ENCODE measurements at places on chromosomes 11 and 22.

DNA sequence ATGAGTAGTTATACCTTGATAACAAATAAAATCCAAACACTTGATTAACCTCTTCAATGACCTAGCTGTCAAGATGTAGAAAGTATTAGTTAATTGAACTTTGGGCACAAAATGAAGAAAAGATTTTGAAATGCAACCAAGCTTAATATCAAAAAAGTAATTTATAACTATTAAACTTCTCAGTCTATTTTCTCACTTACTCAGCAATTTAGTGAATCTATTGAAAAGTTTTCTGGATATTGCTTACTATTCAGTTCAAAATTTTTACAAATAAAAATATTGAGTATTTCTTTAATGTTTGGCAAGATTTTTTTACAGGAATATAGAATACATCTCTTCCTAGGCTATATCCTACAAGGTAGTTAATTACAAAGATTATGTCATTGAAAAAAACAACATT is 192.5 kb downstream of the GRIA4 start:
- DNase-seq, result no peak

- DNase-seq, result no peak
These were observed 257.5 kb downstream of the TMEM135 start for GRCh38 chr11:87295237-87295636.

DNA sequence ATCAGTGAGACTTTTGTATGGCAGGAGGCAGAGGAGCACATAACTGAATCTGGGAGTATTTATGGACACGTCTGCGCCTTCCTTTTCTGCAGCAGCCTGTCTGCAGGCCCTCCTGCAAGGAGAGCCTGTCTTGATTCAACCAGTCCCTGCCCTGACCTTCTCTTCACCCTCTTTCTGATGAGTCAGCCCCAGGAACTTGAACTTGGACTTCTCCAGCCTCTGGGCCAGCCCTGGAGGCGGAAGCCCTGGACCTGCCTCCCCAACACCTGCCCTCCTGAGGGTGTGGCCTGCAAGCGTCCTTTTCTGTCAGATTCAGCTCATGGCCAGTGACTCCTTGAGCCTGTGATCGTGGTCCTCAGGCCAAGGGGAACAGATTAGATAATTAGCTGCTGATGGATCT is 20.0 kb downstream of the DAGLA start:
- no peak for DNase-seq

GRCh38 chr11:130442737-130443136 is 5.7 kb upstream of the ADAMTS15 start:
- no peak for DNase-seq

GRCh38 chr22:35554297-35554845 is 13.7 kb downstream of the RASD2 start:
- no peak for DNase-seq

- DNase-seq, result peak; percentile 33
These were observed 41.0 kb downstream of the TRAF6 start for GRCh38 chr11:36469063-36469462.

DNA sequence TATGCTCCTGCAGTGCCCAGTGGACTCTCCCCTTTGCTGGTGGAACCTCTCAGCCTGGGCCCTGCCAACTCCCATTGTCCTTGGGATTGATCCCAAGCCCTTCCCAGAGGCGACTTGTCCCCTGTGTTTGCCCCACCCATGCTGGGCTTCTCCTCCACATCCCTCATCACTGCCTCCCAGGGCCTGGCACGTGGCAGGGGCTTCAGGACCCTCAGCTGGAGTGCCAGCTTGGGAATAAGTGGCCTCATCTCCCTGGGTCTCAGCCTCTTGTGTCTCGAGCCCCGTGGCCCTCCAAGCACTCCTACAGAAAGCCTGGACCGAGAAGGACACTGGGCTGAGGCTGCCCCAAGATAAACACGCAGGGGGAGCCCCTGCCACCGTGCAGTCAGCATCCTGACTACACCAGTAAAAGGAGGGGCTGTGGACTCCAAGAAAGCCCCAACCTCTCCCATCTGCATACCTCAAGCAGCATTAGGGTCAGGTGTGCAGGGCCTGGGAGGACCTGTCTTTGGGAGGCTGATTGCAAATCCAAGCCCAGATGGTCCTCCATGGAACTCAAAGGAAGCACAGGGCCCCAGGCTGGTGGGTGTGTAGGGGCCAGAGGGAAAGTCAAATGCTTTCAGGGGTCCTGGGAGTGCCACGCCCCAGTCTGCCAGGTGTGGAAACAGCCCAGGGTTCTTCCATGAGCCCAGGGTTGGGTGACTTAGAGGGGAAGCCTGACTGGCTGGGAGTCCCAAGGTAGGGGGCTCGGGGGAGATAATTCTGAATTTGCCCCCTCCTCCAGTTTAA is 9.5 kb upstream of the GNAZ start:
- no peak for DNase-seq

GRCh38 chr11:46216019-46216764 is 61.3 kb upstream of the CREB3L1 start:
- no peak for DNase-seq

DNA sequence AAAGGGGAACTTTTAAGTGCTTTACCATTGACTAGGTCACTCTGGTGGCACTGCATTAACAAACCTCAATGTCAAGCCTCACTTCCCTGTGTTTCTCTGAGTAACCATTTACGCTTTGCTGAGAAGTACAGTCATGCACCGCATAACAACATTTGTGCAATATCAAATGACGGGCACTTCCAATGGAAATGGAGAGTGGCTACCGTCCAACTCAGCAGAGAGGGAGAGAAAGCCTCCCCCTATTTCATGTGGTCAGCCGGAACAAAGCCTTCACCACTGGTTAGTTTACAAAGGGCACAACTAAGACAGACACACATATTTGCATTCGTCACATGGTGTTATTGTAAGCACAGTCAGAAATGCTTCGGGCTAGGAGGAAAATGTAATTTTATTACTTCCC is 117.3 kb downstream of the RASSF10 start:
- DNase-seq, result no peak

GRCh38 chr11:117862019-117862725 is 14.3 kb downstream of the FXYD6 start:
- no peak for DNase-seq

DNA sequence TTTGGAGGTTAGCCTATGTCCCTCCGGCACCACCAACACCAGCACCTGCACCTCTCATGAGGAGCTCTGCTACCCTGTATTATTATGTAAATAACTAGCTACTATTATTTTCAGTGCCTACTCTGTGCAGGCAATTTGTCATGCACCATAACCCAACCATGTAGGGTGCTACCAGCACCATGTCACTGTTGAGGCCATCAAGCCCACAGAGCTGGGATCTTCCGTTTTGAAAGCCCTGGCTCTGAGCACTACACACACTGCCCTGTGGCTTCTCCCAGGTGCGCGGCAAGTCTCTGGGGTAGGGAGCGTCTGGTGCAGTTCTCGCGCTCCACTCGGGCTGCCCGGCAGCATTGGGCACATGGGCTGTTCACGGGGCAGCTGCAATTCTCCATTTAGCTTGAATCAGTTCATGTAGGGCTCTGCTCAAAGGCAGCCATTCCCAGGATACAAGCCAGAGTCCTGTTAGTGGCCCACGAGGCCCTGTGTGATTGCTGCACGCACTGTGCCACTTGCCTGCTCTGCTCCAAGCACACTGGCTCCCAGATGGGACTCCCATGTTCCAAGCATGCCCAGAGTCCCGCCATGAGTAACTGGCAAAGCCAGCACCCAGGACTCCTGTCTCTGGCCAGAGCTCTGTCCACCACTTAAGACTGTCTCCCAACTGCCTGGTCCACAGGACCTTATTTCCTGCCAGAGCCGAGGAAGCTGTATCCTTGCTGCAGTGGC is 42.5 kb upstream of the CDON start:
- DNase-seq, result no peak

DNA sequence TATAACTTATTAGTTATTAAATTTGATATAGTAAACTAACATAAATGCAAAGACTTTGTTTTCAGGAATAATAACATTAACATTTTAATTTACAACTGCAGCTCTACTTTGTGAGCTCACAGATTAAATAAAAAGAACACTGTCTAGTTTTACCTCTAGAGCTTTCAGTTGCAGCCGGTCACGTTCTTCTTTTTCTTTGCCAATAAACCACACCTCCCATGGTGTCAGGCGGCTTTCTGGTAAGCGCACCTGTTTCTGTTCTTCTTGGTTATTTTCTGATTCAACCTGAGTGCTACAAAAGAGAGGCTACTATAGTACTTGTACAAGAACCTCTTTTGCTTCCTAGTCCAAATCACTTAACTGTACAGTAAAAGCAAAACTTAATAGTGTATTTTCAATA is 5.8 kb downstream of the CCDC34 start:
- no peak for DNase-seq

DNA sequence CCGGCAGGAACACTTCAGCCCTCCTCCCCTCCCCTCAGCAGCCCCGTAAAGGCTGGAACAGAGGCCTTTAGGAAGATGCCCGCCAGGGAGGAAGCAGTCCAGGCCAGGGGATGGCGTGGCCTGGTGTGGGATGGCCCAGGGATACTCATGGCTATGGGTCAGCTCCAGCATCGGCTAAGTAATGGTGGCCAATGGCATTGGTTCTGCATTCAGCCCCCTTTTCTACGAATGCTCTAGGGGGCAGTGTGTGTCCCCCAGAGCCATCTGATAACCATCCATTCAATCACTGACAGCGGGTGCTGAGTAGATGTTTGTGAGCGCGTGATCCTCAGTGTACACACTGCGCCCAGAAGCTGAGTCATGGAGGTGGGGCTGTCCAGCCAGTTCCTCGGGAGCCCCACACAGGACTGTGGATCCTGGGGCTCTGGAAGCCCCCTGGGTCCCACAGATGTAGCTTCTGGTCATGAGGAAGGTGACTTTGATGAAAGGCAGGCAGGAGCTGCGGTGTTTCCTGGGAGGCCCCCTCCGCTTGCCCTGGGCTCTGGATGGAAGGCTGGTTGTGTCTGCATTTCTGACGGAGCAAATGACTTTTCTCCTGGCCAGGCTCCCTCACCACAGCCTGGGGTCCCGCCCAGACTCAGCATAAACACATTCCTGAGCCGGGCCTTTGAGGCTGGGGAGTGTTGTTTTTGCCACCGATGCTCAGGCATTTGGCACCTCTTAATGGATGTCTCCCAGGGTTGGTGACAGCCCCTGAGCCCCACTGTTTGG is 46.5 kb downstream of the FBLN1 start:
- DNase-seq, result no peak

GRCh38 chr11:72840780-72841179 is 26.6 kb downstream of the ATG16L2 start:
- no peak for DNase-seq

All from stimulated activated CD4-positive, alpha-beta T cell treated with anti-CD3 and anti-CD28 coated beads, Interleukin-15, amount 100 ng/mL, for 24 hours (primary cell).